Spinal cord (tissue), 10 donors: ENCODE measurements at places on chromosomes 5 and 9.

- peak; percentile 58 for DNase-seq
Measured at GRCh38 chr9:104748359-104749031, 1.0 kb downstream of the NIPSNAP3A start.

- DNase-seq: no peak
Measured at GRCh38 chr9:127197861-127198430, 66.6 kb upstream of the GARNL3 start.

- DNase-seq: no peak
Measured at GRCh38 chr5:112975721-112976431, 722 bp upstream of the DCP2 start.

- no peak for DNase-seq
Measured at GRCh38 chr5:93381057-93381456, 200.0 kb downstream of the NR2F1-AS1 start.

DNA sequence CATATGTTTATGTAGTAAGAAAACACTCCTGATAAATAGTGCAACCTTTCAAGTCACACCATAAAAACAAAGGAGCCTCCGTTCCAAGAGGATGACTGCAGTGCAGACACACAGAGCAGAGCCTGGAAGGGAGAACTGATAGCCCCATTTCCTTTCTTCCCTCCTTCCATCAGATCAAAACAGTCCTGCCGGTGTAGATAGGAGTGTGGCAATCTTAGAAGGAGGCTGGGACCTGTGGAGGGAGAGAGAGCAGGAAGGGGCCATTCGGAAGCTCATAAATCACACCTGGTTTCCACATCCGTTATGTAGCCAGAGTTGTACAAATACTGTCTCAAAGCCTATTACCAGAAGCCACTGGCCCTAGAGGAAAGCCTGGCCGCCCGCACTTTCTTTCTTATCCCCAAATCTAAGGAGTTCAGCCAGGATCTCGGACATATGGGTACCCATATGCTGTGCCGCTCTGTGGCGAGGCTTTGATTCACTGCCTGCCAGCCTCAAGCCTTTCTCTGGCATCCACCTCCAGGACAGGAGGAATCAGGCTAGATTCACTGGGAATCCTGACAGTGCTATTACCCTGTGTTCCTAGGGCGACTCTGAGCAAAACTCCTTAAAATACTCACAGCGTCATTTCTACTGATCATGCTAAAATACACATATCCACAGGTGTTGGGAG, 26.9 kb downstream of the DAP start:
- DNase-seq: no peak

DNA sequence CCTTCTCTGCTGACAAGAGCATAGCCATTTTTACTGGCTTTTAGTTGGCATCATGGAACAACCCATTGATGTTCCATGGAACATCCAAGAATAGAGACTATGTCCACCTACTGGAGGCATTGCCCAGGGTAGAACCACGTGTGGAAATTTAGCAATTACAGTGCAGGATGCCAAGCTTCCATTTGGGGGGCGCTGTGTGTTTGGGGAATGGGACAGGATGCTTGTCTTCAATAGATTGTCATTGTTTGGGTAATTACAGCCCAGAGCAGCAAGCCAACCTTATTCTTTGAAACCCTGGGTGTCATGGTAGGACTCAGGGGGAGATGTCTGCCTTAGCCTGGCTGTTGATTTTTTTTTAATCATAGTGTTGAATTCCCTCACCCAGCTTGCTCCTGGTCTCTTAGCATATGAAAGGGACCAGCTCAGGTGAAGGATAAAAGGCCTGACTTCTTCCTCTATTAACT, 171.1 kb downstream of the DOCK2 start:
- DNase-seq: no peak

DNA sequence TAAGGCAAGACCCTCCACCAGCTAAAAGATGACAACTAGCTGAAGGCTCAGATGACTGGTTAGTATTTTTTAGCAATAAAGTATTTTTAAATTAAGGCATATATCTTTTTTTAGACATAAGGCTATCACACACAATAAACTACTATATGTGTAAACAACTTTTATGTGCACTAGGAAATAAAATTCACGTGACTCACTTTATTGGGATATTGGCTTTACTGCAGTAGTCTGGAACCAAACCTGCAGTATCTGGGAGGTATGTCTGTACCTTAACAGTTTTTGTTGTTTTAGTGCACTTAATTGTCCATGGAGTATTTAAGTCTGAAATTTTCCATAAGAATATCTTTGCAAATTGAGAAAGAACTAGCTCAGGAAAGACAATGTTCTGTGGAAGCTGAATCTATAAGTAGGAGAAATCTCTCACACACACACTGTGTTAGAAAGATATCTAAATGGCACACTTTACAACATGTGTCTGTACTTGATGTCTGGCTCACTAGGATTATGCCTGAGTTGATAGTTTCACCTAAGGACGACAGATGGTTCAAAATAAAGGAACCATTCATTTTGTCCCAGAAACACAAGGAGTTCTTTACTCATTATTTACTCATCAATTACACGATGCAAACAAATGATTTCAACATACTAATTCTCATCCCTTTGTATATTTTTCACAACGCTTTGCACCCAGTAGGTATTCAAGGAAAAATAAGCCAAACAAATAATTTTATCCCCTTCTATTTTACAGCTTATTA, 4.6 kb downstream of the RAPGEF6 start:
- DNase-seq: no peak

DNA sequence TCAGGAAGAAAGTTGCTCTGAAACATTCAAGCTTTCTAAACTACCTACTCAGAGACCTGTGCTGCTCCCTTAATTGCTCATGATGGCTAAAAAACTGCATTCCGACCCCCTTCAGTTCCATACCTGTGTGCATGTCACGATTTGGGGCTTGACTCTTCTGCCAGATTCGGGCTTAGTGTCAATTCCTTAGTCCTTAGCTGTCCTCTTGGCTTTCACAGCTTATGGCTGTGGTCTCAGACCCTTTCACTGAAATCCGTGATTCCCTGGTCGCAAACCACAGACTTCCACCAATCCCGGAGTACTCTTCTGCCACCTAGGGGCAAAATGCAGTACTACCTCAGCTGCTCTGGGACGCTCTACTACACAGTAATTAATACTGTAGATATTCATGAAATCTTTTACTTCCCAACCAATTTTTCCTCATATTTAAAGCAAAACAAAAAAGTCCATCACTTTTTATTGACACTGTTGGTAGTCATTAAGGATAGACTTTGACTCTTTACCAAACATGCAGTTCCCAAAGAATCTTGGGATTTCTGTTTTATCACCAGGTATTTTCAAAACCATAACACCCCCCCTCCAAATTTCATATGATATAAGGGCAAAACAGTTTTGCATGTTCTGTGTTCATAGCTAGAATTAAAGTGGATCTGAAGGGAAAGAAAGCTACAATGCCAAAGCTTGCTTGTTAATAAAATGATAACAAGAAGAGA, 617.4 kb downstream of the SLCO4C1 start:
- DNase-seq: peak; percentile 7

DNA sequence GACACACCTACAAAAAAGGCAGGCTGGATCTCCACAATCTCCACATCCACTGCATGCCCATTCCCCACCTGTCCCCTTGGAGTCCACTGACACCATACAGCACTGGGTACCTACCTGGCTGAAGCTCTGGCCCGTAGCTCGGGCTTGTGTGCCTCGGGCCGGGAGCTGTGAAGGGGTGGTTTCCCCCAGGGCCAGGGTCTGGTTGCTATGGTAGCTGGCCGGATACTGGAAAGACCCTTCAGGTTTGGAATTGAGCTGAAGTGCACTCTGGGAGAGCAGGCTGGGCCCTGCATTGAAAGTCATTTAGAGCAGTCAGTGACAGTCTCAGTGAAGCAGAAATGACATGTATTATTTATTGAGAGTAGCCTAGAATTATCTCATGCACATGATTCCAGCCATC, 507.3 kb downstream of the CTNND2 start:
- DNase-seq: no peak

GRCh38 chr5:160961038-160961437, 109.0 kb upstream of the ATP10B start:
- no peak for DNase-seq

- no peak for DNase-seq
Measured at GRCh38 chr5:50595199-50595598, 71.2 kb upstream of the PARP8 start.

GRCh38 chr9:128540634-128541360, 11.6 kb upstream of the SPTAN1 start:
- no peak for DNase-seq

- DNase-seq: no peak
Measured at GRCh38 chr9:2263665-2264064, 248.5 kb downstream of the SMARCA2 start.

DNA sequence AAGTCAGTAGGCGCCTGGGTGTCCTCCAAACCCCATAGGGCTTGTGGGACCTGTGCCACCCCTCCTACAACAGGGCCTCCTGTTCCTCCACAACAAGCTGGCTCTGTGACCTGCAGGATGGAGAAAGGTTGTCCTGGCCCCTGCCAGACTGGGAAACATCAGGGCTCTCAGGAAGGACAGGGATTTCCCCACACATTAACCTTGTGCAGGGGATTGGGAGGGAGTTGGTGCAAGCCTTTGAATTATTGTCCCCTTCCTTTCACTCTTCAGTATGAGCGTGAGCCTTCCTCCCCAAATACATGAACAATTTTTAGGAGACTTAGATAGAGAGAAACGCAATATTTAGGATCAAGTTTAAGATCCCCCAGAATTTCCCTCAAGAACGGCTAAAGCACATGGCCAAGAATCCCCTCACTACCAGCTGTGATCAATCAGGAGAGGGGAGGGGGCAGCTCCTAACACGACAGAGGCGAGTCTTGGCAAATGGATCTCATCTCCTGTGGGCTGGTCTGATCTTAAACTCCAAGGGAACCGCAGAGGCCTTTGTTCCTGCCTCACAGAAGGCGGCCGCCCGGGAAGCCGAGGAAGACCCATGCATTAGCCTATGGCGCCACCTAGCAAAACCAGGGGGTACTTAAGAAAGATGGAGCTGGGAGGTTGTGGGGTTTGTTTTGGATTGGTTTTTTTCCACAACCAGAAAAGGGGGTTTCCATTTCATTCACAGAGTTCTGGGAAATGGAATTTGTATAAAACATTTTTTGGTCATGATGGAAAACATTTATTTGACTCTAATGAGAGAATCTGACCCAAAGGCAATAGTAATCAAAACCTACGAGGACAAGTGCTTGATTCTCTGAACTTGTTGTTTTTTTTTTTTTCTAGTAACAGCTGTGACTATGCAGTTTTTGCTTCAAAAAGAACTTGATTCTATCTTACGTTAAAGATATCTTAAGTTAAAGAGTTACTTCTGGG, 36.1 kb upstream of the OSMR start:
- DNase-seq: peak; percentile 80

GRCh38 chr5:179963375-179963774, 55.7 kb upstream of the TBC1D9B start:
- DNase-seq: no peak

DNA sequence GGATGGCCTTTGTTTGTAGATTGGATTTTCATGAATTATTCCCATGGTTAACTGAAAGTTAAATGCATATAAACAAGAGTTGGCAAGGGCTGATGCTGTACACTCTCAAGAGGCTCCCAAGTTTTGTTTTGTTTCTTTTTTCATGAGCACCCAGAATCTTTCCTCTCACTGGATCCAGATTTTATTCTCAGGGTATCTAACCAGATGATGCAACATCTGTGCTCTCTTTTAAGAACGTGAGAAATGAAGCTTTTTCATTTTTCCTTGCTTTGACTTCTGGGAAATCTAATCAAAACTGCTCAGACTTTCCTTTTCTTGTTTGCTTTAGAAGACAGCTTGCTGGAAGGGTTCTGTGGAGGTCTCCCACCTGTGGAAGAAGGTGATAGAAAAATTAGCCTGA, 142.7 kb upstream of the SLC12A2 start:
- no peak for DNase-seq

- DNase-seq: peak; percentile 38
Measured at GRCh38 chr5:10460252-10460906, 18.7 kb downstream of the ROPN1L start.

DNA sequence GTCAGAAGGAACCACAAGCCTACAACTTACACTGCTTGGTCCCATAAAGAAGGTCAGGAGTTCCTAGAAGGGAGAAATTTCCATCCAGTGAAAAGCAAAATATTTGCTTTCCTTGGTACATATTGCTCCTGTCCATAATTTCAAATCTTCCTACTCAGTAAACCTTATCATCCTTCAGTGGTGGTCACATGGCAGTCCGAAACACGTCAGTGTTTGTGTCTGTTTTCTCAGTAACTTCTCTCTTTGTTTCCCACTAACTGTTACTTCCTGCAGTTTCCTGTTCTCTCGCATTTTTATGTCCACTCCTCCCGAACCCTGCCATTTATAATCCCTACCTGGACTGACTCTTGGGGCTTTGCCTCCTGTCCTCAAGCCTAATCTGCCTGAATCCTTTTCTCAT, 129.1 kb downstream of the FANCC start:
- DNase-seq: no peak

GRCh38 chr5:162466011-162466410, 398.4 kb downstream of the GABRG2 start:
- no peak for DNase-seq

DNA sequence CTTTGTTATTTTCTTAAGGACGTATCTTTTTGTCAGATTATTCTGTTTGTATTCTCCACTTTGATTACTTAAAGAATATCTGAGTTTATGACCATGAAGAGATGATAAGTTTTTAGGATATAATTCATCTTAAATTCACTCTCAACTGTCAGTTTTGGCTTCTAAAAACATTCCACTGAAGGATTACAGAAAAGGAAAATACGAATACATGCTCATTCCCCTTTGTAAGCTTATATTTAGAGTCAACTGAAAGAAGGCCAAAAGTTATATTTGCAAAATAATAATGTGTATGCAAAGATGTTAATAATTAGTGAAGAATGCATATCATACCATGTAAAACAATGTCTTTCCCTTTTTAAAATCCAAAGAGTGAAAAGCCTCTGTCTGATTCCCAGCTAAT, 52.5 kb downstream of the ZNF474 start:
- DNase-seq: no peak

DNA sequence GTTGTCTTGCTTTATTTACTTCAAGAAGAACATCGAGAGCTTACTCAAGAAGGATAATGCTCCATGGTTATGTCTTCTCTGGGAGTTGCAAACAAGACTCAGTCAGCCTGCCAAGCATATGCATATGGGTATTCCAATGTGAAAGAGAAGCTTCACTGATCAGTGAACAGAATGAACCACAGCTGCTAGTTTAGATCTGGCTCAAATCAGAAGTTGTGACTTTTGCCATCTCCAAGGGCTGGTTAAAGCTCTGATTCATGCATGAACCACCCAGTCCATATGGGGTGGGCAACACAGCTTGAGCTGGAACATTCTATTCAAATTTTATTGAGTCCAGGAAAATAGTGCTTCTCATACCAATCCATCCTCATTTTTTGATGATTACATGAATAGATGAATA, 50.0 kb downstream of the ATPSCKMT start:
- no peak for DNase-seq

GRCh38 chr9:134388289-134388808, 62.1 kb downstream of the RXRA start:
- DNase-seq: no peak

DNA sequence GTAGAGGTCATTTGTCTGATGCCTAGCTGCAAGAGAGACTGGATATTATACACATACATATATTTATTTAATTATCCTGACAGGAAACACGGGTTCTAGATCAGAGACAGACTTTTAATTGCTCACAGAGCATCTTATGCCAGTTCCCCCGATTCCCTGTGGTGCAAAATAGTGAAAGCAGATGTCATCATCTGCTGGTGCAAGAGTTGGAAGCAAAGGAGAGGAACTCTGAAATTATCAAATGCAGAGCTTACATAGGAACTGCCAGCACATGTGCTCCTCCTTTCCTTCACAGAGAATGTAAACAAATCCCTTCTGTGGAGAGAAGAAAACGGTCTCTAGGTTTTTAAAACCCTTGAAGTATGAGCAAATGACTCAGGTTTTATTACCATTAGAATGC, 69.3 kb downstream of the DTWD2 start:
- DNase-seq: no peak
